Activated CD4-positive, CD25-positive, alpha-beta regulatory T cell treated with anti-CD3 and anti-CD28 coated beads, Interleukin-2, amount 50 U/mL, for 16 hours (primary cell): ENCODE measurements at places on chromosomes 3 and 15.
A peak's percentile ranks its signal among the peaks of the same experiment; 100 is the strongest.

- no peak for DNase-seq
These were observed 141.3 kb upstream of the PDZRN3 start for GRCh38 chr3:73765878-73766545.

DNA sequence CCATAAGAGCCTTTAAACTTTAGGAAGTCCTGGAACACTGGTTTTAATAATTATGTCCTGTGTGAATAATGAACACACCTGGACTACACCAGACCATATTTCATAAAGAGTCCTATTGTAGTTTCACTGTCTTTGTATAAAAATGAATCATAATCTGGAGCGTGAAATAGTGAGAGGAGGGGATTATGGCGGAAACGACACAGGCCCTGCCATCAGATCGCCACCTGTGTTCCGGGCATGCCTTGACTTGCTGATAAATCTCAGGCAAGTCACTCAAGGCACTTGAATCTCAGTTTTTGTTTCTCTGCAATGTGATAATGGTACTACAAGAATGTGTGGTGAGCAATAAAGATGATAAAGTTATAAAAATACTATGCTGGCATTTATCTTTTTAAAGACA is 995.5 kb downstream of the MCTP2 start:
- DNase-seq, result no peak

- no peak for DNase-seq
These were observed 30.2 kb upstream of the PYGO1 start for GRCh38 chr15:55618387-55618786.

- no peak for DNase-seq
These were observed 4.4 kb downstream of the MEIS2 start for GRCh38 chr15:37095770-37096557.

DNA sequence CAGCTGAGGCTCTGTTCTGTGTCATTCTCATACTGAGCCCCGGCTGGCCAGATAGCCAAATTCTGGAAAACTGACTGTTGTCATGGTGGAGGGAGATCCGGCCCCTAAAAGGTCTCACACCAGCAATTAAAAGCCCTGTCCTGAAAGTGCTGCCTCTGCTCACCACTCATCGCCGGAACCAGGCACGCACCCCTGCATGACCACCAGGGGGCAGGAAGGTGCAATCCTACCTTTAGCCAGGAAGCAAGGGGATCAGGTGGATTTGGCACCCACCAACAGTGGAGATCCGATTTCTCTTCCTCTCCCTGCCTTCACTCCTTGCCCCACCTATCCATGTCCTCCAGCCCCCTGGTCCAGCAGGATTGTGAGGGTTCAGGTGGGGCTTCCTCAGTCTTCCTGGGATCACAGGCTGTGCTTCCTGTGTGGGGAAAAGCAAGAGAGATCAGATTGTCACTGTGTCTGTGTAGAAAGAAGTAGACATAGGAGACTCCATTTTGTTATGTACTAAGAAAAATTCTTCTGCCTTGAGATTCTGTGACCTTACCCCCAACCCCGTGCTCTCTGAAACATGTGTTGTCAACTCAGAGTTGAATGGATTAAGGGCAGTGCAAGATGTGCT is 16.1 kb upstream of the CACNA2D2 start:
- peak; percentile 47 for DNase-seq

DNA sequence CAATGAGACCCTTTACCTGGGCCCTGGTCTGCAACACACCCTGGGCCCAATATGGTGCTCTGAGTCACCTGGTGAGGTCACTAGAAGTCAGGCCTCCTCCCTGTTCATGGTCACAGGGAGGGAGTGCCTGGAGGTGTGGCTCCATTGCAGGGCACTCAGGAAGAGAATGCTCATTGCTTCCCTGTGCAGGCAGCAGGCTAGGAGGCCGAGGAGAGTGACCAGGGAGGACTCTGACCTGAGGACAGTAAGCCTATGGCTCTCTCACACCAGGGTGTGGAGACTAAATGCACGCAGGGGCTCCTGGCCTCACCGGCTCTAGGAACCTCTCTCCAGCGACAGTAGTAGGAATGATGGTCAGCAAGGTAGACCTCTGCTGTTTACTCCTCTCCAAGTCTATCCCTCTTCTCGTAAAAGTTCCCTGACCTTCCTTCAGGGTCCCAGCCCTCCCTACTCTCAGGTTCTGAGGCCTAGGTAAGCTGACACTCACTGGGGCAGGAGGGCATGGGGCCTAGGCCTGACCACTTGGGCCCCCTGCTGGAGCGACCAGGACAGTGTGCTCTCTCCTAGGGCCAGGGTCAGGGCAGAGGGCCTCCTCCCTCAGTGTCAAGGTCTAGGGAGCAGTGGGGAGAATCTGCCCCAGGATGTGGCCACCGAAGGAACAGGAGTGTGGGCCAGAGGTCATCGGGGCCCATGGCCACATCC is 9.6 kb upstream of the SLCO2A1 start:
- no peak for DNase-seq

GRCh38 chr3:140832883-140833282 is 108.8 kb upstream of the SLC25A36 start:
- DNase-seq, result no peak

DNA sequence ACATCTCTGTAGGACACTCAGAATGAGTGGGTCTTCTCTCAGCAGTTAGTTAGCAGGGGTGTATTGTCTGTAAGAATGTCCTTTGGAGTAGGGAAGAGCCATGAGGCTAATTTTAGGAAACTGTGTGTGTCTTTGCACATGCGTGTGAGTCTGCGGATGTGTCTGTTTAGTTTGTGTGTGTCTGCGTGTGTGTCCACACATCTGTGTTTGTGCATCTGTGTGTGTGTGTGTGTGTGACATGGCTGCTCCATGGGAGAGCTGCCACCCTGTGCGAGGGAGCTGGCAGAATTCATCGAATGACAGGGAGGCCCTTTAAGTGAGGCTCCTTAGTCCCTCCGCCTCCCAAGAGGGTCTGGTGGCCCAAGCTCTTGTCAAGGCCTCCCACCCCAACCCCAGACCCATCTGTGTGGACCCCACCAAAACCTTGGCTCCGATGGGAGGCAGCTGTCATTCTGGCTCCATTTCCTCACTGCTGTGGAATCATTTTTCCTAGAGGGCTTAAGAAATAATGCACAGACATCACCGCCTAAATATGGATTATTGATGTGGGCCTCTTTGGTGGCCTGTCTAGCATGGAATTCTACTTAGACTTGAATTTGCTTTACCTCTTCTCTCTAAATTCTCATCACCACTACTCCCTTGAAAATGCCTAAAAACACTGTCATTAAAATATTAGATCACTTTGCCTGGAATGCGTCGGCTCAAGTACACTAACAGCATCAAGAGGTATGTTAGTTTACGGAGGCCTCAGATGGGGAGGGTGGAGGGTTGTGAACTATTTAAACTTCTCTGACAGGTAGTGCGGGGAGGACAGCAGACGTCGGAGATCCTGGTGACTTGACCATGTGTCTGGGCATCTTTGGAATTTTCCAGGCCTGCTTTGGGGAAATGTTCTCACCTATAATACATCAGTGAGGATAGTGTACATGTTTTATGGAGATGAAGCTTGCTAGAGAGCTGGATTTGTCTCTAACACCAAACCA is 9.4 kb downstream of the ESYT3 start:
- no peak for DNase-seq

- DNase-seq, result no peak
These were observed 3.5 kb downstream of the FURIN start for GRCh38 chr15:90871716-90872485.

DNA sequence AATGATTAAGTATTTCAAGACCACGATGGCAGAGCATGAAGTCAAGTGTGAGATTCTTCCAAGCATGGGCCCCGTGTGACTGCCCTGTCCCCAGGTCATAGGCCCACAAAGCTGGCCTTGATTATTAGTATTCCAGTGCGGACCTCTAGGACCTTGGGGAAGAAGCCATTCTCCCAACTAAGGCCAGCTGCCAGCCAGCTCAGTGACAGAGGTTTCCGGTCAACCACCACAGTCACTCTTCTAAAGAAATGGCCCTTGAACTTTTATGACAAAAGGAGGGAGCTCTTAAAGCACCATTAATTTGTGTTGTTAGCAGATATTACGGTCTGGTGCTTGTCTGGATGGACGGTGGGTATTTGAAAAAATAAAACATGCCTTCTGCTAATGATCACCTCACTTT is 28.0 kb downstream of the FAM3D start:
- no peak for DNase-seq

DNA sequence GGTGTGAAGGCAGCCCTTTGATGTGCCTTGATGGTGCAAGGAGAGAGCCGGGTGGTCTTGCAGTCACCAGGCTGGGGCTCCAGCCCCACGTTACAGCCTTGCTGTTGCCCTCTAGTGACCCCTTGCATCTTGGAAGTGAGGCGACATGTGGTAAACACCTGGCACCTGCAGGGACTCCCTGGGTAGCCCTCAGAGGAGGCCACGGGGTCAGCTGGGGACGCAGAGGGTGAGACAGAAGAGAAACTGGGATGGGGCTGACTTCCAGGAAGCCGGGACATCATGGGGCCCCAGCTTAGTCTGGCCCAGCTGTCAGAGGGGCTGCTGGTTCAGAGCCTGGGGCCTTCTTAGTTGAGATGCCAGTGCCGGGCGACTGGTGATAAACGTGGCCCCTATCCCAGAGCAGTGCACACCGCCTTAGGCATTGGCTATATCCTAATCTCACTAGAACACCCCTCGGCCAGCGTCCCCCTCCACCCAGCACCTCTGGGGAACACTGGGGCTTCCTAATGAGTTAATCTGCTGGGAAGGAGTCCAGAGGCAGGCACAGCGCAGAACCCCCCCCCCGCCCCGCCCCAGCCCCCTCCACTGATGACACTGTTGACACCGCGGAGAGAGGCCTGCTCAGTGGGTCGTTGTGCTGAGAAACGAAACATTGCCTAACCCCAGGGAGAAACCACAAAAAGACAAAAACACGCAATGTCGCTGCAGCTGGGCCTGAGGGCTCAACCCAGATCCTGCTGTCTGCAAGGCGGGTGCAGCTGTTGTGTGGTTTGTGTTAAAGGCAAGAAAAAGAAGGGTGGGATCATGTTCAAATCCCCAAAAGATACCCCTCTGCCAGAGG is 60.5 kb upstream of the KLF13 start:
- DNase-seq, result peak; percentile 40

DNA sequence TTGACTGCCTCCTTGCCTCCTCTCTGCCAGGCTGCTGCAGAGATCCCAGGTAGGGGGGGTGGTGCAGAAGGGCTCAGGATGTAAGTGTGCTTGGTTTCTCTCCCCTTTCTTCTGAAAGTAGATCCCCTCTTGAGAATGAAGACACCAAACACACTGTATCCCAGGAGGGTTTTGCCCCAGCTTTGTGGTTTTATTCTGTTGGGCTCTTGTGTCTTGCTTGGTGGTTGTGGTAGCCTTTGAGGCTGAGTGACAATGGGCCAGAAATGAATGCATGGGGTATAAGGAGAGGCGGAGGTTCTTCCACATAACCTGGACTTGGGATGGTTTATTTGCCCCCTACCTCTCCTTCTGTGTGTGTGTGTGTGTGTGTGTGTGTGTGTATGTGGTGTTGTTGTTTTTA is 5.7 kb downstream of the PDIA5 start:
- DNase-seq, result no peak

- no peak for DNase-seq
These were observed 232.3 kb upstream of the MRPL3 start for GRCh38 chr3:131735116-131735515.

GRCh38 chr3:105829871-105830622 is 38.8 kb downstream of the CBLB start:
- DNase-seq, result no peak

DNA sequence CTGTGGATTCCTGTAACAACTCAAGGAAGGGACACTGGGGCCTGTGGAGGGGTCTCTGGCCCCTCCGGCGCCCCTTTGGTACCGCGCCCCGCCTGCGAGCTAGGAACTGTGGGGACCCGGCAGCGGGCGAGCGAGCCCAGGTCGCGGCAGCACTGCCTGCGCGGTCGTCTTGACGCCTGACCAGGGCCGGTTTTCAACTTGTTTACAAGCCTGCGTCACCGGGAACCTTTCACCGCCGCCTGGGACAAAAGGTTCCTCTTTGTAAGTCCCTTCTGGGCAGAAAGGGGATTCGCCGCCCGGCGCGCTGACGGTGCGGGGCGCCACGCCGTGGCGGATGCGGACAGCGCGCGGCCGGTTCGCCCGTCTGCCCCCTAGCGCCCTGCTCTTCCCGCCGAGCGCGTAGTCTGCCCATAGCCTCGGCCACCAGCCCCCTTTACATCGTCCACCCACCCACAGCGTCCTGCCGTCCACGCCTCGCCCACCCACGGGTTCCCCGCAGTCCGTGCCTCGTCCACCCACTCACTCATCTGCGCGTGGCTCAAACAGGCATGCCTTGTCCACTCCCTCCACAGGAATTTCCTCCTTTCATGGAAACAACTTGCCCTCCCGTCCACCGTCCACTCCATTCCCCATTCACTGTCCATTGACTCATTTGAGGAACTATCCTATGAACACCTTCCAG is 5.5 kb upstream of the CFAP100 start:
- no peak for DNase-seq

DNA sequence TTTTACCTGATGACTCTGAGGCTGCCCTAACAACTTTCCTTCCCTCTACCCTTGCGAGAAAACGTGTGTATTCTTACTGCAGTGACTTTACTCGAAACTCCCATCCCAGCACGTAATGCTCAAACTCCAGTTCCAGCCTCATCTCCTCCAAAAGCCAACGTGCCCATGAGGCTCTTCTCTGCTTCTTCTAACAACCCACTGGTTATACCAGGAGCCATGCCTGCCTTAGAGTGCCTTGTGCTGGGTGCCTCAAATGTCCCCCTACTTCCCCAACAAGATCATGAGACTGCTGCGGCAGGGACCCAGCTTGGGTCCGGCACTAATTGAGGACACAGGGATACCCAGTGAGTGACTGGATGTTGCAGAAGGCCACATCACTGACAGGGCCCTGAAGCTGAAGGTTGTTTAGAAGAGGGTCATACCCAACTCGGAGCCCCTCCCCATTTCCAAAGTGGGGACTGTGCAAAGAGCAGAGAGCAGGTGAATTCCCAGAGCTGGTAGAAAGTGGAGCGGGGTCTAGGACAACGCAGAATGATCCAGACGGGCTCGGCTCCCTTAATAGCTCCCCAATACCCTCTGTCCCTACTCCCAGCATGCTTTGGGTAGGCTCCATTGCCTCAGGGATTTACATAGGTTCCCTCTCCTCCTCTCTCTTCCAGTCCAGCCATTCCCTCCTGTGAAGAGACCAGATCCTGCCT is 71.4 kb downstream of the BDH1 start:
- DNase-seq, result no peak

DNA sequence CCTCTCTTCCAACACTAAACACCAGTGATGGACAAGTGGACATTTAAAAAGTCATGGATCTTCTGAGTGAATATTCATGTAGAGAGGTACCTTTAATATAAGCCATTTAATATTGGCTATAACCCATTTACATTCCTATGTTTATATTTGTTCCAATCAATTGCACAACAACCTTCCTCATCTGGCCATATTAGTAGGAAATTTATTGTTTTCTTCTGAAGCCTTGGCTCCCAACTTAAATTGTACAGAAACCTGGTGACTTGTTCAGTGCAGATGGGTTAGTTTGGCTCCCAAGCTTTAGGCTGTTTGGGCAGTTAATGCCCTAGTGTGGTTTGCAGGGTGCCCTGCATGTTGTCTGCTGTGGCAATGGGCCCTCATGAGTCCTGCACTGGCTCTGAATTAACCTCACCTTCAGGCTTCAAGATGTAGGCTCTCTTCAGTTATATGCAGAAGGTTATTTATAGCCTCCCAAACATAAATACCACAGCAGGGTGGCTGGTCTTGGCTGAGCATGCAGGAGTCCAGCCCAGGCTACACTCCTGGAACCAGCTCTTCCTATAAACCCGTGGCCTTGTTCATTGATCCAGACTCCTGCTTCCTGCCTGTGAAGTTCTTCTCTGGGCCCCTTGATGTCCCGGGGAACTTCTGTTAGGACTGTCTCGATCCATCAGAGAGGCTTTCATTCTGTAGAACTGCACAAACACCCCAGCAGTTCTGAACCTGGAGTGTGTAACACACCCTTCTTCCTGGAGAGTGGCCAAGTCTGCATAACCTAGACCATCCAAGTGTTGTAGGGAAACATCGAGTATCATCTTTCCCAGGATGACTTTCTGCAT is 57.0 kb downstream of the DUT start:
- DNase-seq, result no peak
